ENCODE measurements at places on chromosomes 7 and 10. TPM values are rescaled to one million over a fixed set of nuclear protein-coding genes. Genes with fewer than 3 reads are reported as not detected.

GRCh38 chr7:12089951-12090756 is 120.9 kb upstream of the TMEM106B start:
- no peak for DNase-seq

- DNase-seq = no peak
Observed at GRCh38 chr10:72275351-72276012, 1.8 kb downstream of the DDIT4 start.

DNA sequence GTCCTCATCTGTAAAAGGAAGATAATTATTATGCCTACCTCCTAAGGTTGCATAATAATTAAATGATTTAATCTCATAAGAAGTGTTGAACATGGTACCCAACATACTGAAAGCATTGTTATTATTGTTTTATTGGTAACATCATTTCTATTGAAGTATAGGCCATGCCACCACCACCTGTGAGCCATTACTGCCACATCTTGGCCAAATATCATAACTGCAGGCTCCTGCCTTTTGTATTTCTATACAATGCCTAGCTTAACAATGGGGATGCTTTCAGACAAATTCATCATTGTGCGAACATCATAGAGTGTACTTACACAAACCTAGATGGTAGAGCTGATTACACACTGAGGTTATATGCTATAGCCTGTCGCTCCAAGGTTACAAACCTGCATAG is 61.1 kb upstream of the NPSR1 start:
- DNase-seq = no peak

DNA sequence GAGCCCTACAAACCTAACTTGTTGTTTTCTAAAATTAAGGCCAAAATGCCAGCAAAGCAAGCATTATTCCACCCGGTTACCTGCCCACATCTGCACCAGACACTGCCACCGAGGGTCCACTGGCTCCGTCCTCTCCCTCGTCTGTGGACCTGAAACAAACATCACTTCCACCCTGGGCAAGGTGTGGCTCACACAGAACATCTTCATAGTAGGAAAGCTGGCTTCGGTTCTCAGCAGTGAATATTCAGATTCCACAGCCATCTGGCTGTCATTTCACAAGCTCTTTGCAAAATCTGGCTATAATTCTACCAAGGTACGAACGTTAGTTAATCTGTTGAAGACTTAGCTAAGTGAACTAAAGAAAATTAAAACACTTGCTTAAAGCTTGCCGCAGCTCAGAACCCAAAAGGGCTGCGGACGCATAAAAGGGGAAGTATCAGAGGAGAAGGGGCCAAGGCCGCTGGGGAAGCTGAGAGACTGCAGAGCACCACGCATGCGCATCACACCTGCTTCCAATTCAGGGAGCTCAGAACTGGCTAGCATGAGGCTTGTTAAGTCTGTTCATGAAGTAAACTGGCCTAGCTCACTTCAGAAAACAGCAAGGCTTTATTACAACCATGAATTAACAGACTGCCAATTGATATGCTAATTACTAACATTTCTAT is 46.1 kb downstream of the PTPRN2 start:
- no peak for DNase-seq

DNA sequence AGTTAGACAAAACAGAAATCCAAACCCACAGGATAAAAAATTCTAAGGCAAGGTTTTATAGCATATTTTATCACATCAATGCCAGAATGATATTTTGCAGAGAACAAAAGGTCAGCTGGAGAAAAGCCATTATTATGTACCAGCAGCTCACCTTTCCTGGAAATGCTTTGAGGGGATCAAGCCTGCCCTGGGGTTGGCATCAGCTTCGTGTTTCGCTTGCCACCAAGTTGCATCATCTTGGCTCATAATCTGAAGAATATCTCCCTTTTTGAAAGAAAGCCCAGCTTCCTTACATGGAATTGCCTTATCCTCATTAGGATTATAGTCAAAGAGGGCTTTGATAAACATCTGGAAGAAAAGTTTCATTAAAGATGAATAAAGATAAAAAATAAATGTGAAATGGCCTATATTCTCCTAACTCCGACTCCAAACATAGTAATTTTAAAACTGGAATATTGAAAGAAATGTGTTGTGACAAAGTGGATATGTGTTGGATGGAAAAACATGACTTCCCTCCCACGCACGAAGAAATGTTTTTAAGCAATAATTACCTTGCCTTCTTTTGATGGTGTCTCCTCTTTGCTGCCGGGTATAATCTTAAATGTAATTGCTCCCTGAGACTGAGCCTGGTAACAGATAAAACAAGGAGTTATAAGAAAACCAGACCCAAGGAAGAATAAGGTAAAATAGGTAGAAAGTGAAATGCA is 121.3 kb upstream of the ODAD2 start:
- DNase-seq = no peak

Gene STEAP4
- polyA plus RNA-seq = 0.14 TPM

DNA sequence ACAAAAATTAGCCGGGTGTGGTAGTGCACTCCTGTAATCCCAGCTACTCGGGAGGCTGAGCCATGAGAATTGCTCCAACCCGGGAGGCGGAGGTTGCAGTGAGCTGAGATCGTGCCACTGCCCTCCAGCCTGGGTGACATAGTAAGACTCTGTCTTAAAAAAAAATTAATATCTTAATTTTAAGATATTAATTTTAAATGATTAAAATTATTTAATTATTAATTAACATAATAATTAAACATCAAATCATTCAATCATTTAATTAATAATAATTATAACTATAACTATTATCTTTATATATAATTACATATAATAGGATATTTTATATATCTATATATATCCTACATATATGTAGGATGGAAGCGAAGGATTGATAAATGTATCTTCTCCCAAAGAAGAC is 1.8 kb upstream of the HK1 start:
- DNase-seq = no peak

All from renal pelvis (tissue), 12 donors.